ENCODE measurements at places on chromosomes 7 and 10.

GRCh38 chr7:38757931-38758330, 126.8 kb upstream of the AMPH start:
- DNase-seq = no peak

- no peak for DNase-seq
These were observed 245.1 kb upstream of the AOAH start for GRCh38 chr7:36969376-36969775.

DNA sequence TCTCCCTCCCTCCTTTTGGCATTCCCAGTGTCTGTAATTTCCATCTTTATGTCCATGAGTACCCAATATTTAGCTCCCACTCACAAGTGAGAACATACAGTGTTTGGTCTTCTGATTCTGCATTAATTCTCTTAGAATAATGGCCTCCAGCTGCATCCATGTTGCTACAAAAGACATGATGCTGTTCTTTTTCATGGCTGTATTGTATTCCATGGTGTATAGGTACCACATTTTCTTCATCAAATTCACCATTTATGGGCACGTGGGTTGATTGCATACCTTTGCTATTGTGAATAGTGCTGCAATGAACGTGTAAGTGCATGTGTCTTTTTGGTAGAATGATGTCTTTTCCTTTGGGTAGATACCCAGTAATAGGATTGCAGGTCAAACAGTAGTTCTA, 576.8 kb downstream of the GALNT17 start:
- no peak for DNase-seq

DNA sequence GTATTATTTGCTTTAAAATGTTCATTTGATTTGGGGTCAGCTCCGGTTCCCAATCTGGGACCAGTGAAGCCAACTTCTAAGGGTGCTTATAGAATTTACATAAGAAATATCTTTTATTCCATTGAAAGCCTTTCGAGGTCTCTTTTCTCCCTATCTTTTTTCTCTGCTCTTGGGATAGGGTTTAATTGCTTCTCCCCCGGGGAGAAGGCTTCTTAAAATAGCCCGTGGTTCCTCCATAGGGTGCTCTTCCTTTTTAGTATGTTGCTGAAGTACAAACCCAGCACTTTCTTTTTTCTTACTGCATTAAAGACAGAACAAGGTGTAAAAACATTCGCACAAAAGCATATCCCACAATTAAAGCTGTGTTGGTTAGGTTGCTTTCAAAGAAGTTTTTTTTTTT, 107.5 kb downstream of the POU6F2 start:
- no peak for DNase-seq

GRCh38 chr7:117871778-117872538, 1.3 kb downstream of the CTTNBP2 start:
- no peak for DNase-seq

DNA sequence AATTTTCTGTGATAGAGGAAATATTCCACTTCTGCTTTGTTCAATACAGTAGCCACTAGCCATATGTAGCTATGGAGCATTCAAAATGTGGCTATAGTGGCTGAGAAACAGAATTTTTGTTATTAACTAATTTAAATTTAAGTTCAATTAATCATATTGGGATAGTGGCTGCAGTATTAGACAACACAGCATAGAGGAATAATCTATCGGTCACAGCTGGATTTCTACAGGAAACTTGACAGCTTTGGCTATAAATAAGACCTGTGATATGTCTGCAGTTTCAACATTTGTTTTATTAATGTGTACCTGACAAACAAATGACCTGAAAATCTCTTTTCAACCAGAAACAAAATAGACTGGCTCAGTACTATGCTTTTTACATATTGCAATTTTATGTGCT, 953.2 kb downstream of the CNTNAP2 start:
- no peak for DNase-seq

- DNase-seq = peak; percentile 67
These were observed 61.0 kb downstream of the MPP7 start for GRCh38 chr10:28241741-28242399.

DNA sequence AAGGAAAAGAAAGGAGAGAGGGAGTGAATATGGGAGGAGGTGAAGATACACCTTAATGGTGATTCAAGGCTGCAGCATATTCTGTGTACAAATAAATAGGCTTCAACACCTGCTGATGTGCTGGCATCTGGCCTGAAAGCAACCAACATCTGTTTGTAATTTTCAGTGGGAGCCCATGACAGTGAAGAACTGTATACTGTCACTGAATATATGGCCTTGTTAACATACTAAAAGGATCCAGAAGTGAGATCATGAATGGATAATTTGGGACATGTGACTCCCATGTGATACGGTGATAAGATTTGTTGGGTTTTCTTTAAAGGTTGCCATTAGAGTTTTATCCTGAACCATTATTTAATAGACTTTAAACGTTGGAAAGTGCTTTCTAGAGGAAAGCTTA, 459.3 kb downstream of the CNTNAP2 start:
- no peak for DNase-seq
